ENCODE measurements at places on chromosomes 2 and 18. TPM values are rescaled to one million over a fixed set of nuclear protein-coding genes. Genes with fewer than 3 reads are reported as not detected.

CHN1 gene
- 5.8 TPM for total RNA-seq

ZSCAN30 gene
- total RNA-seq = 8.3 TPM

DNA sequence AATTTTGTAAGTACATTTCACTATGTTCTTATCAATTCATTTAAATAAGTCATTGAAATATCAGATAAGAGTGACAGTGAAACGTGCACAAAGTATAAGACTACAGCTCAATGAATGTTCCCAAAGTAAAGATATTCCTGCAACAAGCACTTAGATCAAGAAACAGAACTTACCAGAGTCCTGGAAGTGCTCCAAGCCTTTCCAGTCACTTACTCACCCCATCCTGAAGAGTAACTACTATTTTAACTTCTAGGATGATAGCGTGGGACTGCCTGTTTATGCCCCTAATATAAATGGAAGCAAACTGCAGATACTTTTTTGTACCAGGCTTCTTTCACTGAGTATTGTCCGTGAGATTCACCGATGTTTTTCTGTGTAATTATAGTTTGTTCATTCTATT is 768.9 kb downstream of the SLC4A3 start:
- no peak for DNase-seq

DNA sequence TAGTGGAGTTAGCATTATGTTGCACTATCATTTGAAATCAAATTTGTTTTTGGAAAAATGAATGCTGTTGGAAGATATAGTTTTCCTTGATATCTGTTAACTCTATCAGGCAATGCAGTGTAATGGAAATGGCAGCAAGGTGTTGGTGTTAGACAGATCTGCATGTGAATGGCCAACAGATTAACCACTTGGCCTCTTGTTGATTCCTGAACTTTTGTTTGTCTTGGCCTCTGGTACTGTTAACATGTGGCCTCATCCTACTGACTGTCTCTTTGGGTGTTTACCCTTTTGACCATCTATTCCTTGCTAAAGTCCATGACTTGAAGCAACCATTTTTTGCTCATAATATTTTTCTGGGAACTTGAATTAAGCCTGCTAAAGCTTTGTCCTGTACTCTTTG is 110.2 kb upstream of the CDH2 start:
- DNase-seq = no peak

- DNase-seq = no peak
Measured at GRCh38 chr2:9895669-9896590, 52.7 kb downstream of the TAF1B start.

Data from esophagus squamous epithelium (tissue), 5 donors.